AG10803 (cell line): ENCODE measurements at places on chromosomes 13 and 19.
A peak's percentile ranks its signal among the peaks of the same experiment; 100 is the strongest.

DNA sequence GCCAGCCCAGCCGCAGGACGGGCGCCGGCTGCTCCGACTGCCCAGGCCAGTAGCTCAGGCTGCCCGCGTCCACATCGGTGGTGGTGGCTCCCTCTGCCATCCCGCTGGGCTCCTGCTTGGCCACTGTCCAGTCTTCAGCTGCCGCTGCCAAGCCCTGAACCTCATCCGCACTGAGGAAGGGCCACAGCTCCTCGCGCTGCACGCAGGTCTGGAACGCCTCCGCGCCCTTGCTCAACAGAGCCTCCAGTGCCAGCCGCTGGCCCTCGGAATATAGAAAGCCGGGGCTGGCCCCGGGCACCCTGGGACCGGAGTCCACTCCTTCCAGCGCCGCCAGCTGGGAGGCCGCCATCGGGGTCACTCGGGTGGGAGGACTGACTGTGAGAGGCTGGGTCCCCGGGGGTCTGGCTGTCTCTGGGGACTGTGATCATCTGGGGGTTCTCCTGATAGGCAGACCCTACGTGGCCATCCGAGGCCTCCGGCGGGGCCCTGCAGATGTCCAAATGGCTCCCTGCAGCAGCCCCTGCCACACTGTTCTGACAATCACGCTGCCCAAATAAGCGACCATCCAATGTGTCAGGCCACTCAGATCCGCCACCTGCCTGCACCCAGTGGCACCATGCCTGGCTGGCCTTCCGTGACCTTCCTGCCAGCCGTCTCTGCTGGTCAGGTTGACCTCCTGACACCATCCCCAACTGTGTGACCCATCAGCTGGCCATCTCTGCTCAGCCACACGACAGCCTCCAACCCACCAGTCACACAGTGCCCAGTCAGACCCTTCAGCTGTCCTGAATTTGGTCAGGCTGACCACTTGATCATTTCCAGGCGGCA, 1.6 kb downstream of the FAM83E start:
- no peak for DNase-seq

DNA sequence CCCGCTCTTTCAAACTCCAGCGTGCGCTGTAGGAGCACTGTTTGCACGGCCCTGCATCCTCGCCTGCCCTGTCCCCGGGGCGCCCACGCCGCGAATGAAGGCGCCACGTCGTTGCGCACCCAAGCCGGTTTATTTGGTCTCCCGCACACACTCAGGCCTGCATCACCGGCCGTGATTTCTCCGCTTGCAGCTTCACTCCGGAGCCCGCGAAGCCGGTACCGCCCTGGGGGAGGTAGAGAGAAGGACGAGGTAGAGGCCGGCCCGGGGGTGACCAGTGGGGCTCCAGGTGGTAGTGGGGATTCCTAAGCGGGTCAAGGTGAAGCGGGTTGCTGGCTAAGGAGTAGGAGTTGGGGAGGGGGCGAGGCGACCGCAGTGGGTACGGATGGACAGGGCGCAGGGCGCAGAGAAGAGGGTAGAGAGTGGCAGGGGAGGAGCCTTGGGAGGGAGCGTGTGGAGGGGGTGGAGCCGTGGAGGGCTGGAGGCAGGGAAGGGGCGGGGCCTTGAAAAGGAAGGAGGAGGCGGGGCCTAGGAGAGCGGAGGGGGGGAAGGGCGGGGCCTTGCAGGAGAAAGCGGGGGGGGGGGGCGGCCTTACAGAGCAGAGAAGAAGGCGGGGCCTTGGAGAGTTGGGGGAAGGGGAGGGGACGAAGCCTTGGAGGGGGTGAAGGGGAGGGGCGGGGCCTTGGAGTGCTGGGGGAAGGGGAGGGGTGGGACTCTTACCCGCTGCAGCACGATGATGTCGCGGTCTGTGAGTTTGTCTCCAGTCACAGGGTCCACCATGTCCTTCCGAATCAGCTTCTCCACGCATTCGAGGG, 24.6 kb downstream of the NOSIP start:
- DNase-seq: peak; percentile 45

- DNase-seq: no peak
Observed at GRCh38 chr13:100523411-100523810, 65.2 kb downstream of the GGACT start.

DNA sequence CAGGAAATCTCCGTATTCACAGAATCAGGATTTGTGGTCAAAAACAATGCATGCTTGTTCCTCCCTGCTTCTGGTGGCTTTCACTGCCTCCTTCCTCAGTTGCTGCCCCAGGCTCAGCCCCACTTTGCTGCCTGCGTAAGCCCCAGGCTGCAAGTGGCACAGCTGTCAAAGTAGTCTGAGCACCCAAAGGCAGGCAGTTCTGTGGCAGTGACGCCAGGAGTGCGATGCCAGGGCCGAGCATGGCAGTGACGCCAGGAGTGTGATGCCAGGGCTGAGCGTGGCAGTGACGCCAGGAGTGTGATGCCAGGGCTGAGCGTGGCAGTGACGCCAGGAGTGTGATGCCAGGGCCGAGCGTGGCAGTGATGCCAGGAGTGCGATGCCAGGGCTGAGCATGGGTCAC, 77.3 kb upstream of the GPR183 start:
- no peak for DNase-seq

DNA sequence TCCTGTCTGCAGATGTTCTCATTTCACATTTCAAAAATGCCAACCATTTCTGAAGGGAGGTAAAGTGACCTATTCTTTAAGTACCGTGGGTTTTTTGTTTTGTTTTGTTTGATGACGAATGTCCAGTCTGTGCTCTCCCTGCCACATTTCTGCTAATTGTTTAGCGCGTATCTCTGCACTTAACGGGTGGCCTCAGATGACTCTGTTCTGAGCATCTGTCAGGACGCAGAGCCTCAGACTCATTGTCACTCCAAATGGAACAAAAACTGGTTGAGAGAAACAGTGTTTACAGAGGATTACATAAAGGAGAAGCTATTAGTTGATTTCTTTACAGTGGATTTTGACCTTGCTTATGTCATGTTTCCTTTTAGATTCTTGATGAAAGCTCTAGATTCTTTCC, 23.7 kb downstream of the TPP2 start:
- DNase-seq: no peak
